Natural killer cell treated with Interleukin-12 subunit alpha and Interleukin-12 subunit beta and Interleukin-15 and Interleukin-18, amount 100 ng/mL, for 72 hours (primary cell): ENCODE measurements at places on chromosomes 1 and 21. TPM values are rescaled to one million over a fixed set of nuclear protein-coding genes. Genes with fewer than 3 reads are reported as not detected.

Gene TTC22
- total RNA-seq = 1.5 TPM

Gene SPOCD1
- total RNA-seq = not detected

Gene GJA5
- not detected for total RNA-seq

Gene SLC35F3
- 0.56 TPM for total RNA-seq

Gene TMEM61
- not detected for total RNA-seq

Gene OR2L8
- 0.47 TPM for total RNA-seq

Gene ENAH
- total RNA-seq = 0.52 TPM

Gene AMY1C
- total RNA-seq = not detected

Gene TM2D1
- 33.1 TPM for total RNA-seq

Gene OR2T33
- not detected for total RNA-seq

Gene OR2AK2
- total RNA-seq = not detected

Gene RAP1GAP
- total RNA-seq = 0.19 TPM

Gene TMEM82
- not detected for total RNA-seq

Gene KRTAP11-1
- total RNA-seq = not detected

Gene NMNAT2
- total RNA-seq = not detected

Gene KIF14
- 8.7 TPM for total RNA-seq

Gene RYR2
- not detected for total RNA-seq

Gene ILDR2
- total RNA-seq = 3.5 TPM

Gene SLC2A5
- not detected for total RNA-seq

Gene TDRD5
- total RNA-seq = not detected

Gene ATP1A4
- total RNA-seq = not detected

Gene FLG2
- not detected for total RNA-seq

Gene ARTN
- not detected for total RNA-seq

Gene RGS8
- not detected for total RNA-seq

Gene RAB29
- 217 TPM for total RNA-seq

Gene PRR9
- not detected for total RNA-seq

Gene LCE2A
- total RNA-seq = not detected

Gene FCER1G
- total RNA-seq = 583 TPM

Gene ELF3
- total RNA-seq = 0.98 TPM

Gene SEC22B
- total RNA-seq = 23.9 TPM

Gene S100A9
- total RNA-seq = 13.7 TPM

Gene SPRR3
- not detected for total RNA-seq

Gene NTMT2
- total RNA-seq = not detected

Gene MKNK1
- total RNA-seq = 63.7 TPM

Gene PADI2
- total RNA-seq = not detected

Gene NFASC
- total RNA-seq = 0.36 TPM

Gene AMY1A
- not detected for total RNA-seq

Gene VSIG8
- not detected for total RNA-seq

Gene CPT2
- 12.3 TPM for total RNA-seq

Gene PTGS2
- total RNA-seq = 1.8 TPM

Gene TP73
- 1.5 TPM for total RNA-seq

Gene SPRR2E
- total RNA-seq = not detected

Gene MPL
- not detected for total RNA-seq

Gene RLF
- 24.5 TPM for total RNA-seq

Gene SPSB1
- total RNA-seq = 1.4 TPM

Gene C8A
- not detected for total RNA-seq

Gene LRRN2
- not detected for total RNA-seq

Gene CDCA8
- total RNA-seq = 60.4 TPM

Gene RNU1-3
- 1,591 TPM for total RNA-seq

Gene DYNLT5
- not detected for total RNA-seq

Gene TMEM269
- 1.9 TPM for total RNA-seq

Gene WNT2B
- 0.14 TPM for total RNA-seq

Gene CYB5RL
- 12.0 TPM for total RNA-seq

Gene TXNIP
- total RNA-seq = 347 TPM
